ENCODE measurements at places on chromosomes 16 and 17.
A peak's percentile ranks its signal among the peaks of the same experiment; 100 is the strongest.

- DNase-seq = no peak
These were observed 11.3 kb downstream of the OSBPL7 start for GRCh38 chr17:47810200-47810821.

DNA sequence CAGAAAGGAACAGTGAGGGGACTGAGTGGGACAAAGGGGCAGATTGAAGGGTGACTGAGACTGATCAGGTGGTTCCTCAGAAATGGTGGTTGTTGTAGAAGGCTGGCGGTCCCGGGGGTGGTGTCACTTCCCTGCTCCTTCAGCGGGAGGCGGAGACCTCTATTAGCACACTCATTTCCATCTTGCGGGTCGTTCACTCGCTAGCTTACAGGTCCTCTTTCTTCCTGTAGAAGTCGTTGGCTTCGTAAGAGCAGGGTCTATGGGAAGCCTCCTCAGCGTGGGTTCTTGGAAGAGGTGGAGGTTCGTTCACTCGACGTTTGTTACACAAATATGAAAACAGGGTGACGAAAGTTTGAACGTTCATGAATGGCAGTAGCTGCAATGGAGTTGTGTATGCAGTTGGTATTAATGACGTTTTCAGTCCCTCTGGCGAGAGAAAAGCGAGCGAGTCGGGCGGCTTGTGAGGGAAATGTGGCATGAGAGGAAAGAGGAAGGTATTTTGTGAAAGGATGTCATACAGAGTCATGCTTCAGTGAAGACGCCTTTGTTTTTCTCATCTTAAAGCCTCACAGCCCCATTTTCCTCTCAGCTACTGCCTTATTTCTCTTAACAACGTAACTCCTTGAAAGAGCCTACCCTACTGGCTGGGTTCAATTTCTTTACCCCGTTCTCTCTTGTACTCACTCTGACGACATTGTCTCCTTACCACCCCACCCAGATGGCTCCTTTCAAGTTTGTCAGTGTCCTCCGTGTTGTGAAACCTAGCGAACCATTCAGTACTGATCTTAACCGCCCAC, 667 bp downstream of the EFCAB13 start:
- DNase-seq = peak; percentile 39

DNA sequence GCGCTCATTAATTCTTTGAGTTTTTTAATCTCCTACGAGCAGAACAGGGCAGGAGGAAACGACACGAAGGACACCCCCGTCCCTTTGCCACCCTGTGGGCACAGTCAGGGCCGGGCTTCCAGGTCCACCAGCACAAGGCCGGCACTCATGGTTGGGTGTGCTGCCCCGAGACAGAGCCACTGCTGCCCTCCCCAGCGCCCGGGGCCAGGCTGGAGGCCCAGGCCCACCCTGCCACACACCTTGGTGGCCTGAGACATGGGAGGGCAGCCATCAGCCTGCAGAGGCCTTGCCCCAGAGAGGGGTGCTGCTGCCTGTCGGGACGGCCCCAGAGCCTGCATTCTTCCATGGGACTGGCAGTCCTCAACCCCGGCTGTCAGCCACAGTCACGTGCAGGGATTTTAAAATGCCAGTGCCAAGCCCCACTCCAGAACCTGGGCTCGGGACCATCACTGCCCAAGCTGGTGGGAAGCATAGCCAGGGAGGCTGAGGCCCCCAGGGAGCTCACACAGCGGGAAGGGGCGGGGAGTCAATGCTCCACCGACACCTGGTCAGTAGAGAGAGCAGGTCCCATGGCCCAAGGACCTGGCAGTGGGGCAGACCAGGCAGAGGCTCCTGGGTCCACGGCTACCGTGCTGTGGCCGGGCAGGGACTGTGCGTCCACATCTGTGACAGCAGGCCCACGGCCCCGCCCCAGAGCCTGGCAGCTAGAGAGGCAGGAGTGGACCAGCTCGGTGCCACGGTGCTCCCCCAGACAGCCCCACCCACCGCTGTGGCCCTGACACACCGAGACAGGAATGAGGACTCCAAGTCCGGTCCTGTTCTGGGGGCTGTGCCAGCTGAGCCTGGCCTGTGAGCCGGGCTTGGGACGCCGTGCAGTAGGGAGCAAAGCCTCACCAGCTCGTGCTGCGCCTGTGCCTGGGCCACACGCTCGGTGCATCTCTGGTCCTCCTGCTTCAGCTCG, 27.5 kb downstream of the CEP131 start:
- no peak for DNase-seq

DNA sequence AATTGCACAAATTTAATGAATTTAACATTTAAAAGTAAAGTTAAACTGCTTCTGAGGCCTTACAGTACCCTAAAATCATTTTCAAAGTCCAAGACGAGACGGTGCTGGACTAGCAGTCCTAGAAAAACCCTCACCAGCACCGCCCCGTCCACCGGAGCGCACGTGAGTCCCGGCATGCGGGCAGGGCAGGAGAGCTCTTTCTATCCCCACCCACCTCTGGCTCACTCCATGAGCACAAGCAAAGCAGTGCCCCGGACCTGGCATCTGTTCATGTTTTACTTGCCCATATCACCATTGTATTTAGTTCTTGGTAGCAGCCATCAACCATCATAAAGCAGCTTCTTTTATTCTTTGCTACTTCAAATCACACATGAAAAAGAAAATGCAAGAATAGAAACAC, 41.7 kb downstream of the ANKRD11 start:
- no peak for DNase-seq

DNA sequence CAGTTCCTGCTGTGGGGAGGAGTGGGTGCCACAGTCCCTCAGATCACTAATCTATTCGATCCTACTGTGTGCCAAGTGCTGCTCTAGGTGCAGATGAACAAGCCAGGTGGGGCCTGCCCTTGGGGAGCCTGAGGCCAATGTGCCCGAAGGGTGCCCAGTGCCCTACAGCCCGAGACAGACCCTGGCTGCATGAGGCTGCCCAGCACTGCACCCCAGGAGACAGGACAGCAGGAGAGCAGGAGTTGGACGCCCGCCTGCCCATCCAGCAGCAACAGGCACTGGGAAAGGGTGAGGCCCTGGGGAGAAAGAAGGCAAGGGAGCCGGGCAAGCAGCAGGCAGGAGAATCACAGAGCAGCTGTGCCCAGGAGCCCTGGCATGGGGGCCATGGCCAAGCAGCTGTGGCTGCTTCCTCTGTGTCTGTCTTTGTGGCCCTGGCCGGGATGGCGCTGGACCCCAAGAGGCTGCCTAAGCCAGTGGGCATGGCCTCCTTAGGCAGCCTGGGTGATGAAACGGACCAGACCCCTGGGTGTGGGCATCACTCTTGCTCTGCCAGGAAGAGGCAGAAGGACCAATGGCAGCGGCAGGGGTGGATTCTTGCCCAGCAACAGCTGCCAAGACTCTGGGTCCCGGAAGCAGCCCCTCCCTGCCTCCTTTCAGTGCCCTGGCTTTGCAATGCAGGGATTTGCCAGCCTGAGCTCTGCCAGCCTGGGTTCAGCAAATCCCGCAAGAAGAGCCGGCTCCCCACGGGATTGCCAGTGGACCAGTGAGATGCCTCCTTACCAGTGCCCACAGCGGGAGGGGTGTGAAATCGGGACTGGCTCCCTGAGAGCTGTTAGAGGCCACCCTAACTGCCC, 179.6 kb upstream of the TNRC6C start:
- no peak for DNase-seq

GRCh38 chr16:17803625-17804410, 333.1 kb upstream of the XYLT1 start:
- no peak for DNase-seq

DNA sequence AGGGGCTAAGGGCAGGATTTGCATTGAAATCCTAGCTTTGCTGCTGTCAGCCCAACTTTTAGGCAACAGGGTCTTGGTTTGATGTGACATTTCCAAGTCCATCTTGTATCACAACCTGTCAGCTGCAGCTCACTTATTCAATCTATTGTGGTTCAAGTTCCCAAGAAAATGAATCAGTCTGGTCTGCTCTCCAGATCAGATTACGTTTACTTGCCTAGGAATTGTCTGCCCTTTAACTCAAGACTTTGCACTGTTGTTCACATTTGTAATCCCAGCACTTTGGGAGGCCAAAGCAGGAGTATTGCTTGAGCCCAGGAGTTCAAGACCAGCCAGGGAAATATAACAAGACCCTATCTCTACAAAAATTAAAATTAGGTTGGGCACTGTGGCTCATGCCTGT, 10.0 kb downstream of the STX4 start:
- no peak for DNase-seq

DNA sequence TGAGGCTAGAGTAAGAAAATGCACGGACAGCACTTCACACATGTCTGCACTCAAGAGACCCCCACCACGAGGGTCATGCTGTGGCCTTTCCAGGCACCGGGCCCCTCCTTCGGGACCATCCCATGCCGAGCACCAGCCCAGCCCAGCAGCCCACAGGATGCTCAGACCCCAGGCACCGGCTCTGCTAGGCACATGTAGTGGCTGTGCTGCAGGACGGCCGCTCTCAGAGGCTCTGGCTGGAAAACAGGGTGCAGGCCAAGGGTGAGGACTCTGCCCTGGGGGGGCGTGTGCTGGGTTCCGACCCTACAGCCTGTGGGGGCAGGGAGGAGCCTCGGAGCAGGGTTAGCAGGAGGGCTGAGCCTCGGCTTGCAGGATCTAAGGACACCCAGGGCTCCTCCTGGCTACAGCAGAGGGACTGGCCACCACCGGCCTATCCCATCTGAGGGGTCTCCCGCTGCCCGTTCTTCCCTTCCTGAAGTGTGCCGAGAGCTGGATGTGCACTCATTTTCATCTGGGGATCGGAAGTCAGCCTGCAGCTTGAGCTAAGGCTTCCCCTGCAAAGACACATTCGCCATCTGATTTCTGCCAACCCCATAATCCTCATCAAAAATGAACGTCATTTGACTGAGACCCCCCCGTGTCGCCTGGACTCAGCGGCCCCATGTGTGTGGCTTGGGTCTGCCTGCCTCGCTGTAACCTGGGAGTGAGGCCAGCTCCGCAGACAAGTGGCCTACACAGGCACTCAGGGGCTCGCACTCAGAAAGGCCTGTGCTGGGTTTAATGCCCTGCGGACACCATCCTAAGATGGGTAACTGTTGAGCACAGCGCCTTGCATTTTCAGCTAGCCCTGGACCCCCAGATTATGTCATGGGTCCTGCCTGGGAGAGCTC, 293.1 kb upstream of the FOXF1 start:
- no peak for DNase-seq
